ENCODE measurements at places on chromosomes 2 and 18.

- DNase-seq: no peak
Measured at GRCh38 chr2:159926695-159927094, 128.7 kb upstream of the CD302 start.

DNA sequence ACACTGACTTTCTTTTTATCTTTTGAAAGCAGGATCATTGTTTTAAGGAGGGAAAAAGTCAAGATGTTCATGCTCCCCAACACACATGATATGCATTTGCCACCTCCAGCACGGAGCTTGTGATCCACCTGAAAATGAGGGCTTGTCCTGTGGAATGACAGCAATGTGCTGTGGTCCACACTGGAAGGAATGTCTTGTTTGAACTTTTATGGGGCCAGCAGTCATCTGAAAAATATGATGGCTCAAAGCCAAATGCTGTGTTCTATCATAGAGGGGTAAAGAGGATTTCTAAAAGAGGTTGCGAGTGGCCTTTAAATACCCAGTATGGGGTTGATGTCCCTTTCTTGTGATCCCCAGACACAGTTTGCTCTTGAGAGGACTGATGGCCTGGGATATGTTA is 226.5 kb upstream of the SPRED2 start:
- no peak for DNase-seq

DNA sequence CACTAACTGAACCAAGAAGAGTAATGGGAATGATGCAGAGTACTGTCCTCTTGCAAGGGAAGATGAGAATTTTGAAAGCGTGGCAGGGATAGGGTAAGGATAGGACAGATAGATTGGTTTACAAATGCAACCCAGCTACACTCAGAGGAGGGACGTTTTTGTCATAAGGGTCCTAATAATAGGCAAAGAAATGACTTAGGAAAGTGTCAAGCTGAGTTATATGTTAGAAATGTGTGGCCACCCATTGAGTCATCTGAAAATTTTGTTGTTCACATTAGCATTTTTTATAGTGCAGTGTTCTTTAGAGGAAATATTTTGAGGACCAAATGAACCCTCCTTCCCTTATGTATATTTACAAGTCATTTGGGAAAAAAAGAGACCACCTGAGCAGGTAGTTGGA is 137.5 kb downstream of the PHLPP1 start:
- DNase-seq: no peak

DNA sequence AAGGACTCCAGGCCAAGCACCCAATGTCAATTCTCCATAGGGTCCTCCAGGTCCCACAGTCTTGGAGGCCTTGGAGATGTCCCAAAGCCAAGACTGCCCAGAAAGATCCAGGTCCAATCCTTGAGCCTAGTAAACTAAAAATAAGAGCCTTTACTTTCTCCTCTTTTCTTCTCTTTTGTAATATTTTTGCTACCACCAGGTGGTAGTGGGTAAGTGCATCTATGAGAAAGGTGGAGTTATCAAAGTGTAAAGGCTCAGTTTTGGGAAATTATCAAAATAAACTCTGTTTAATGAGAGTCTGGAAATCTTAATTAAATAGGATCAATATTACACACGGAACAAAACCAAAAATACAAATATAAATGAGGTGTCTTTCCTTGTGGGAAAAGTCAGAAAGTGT is 276.4 kb downstream of the ALK start:
- no peak for DNase-seq

- DNase-seq: no peak
Measured at GRCh38 chr2:205754924-205755321, 72.6 kb downstream of the NRP2 start.

DNA sequence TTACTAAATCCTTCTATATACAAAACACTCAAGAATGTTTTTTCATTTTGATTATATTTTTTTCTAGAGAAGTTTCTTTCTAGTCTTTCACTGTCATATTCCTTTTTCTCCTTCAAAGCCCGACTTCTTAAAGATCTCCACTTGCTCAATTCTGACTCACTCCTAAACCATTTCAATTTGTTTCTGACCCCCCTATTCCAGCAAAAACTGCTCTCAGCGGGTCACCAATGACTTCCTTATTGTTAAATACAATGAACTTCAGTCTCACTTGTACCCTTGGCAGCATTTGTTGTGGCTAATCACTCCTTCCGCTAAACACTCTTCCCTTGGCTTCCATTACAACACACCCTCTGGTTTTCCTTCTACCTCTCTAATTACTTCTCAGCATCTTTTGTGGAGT is 111.1 kb upstream of the RBBP8 start:
- no peak for DNase-seq

- no peak for DNase-seq
Measured at GRCh38 chr2:145288650-145289496, 769.0 kb upstream of the ZEB2 start.
